ENCODE measurements at places on chromosomes 16 and 17. TPM values are rescaled to one million over a fixed set of nuclear protein-coding genes. Genes with fewer than 3 reads are reported as not detected.
A peak's percentile ranks its signal among the peaks of the same experiment; 100 is the strongest.

- H3K27me3 ChIP-seq: no peaks in the 10 kb centered on the region
- H3K27ac ChIP-seq: peak overlapping the region; percentile 57
- H3K4me1 ChIP-seq: no peaks in the 10 kb centered on the region
- H3K36me3 ChIP-seq: no peaks in the 10 kb centered on the region
Measured at GRCh38 chr16:87945351-87946042, 5.7 kb upstream of the BANP start.

- H3K36me3 ChIP-seq: peaks cover 6% of the 10 kb centered on the region
- DNase-seq: no peak
- H3K4me3 ChIP-seq: no peak overlapping the region
- no peak overlapping the region for H3K27ac ChIP-seq
- no peaks in the 10 kb centered on the region for H3K4me1 ChIP-seq
Measured at GRCh38 chr17:80709090-80709695, 164.6 kb downstream of the RPTOR start.

TAOK2 gene
- polyA plus RNA-seq: 33.8 TPM

- H3K27ac ChIP-seq: peak overlapping the region; percentile 54
- DNase-seq: peak; percentile 75
- H3K36me3 ChIP-seq: no peaks in the 10 kb centered on the region
Measured at GRCh38 chr17:38451030-38451839, 23.0 kb downstream of the ARHGAP23 start.

DNA sequence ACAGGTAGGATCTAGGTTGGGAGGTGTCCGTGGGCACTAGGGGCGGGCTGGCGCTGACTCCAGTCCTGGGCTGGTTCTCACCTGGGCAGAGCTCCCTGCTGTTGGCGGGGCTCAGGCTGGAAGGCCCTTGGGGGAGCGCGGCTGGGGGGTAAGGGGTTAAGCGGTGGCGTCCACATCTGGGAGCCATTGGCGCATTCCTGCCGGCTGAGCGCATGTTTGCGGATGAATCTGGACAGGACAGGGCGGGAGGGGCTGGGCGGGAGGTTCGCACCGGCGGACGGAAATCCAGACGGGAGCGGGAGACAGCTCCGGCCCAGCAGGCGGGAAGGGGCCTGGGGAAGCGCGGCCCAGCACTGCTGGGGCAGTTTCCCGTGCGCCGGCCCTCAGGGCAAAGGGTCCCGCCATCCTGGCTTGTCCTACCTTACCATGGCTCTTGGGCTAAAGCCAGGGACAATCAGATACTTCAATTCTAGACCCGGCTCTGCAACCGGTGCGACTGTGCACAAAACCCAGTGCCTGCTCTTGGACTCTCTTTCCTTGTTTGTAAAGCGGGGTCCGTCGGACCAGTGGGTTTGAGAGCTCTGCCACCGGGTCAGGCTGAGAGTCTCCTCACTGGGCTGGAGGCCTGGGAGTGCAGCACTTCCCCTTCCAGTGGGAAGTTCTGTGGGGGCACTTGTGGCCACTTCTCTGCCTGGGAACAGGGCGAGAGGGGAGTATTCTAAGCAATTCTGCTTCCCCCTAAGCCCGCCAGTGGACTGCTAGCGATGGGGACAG lies 7.8 kb downstream of the RARA start:
- H3K4me3 ChIP-seq: no peak overlapping the region
- H3K27me3 ChIP-seq: no peaks in the 10 kb centered on the region
- peak overlapping the region; percentile 86 for H3K27ac ChIP-seq
- peak; percentile 91 for DNase-seq
- H3K4me1 ChIP-seq: peaks cover 79% of the 10 kb centered on the region

- peaks cover 10% of the 10 kb centered on the region for H3K4me1 ChIP-seq
- DNase-seq: no peak
- H3K4me3 ChIP-seq: no peak overlapping the region
- no peak overlapping the region for H3K27ac ChIP-seq
- no peaks in the 10 kb centered on the region for H3K27me3 ChIP-seq
- no peaks in the 10 kb centered on the region for H3K36me3 ChIP-seq
Measured at GRCh38 chr17:41647038-41647813, 22.9 kb upstream of the KRT17 start.

EPOP gene
- polyA plus RNA-seq: 1.6 TPM

DNA sequence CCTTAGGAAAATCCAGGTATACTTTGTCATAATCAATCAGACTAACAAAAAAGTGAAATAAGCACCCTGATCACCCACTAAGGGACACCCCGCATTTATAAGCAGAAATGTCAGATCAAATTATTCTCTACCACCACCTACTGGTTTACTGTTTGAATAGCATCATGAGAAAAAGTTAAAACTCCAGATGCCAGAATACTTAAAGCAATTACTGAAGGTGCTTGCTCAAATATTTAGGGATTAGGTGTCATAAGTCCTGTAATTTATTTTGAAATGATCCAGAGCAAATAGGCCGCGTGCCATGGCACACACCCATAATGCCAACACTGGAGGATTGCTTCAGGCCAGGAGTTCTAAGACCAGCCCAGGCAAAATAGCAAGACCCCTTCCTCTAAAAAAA lies 2.3 kb downstream of the TOP2A start:
- no peak overlapping the region for H3K27ac ChIP-seq
- H3K27me3 ChIP-seq: no peaks in the 10 kb centered on the region
- H3K4me1 ChIP-seq: peaks cover 23% of the 10 kb centered on the region
- H3K4me3 ChIP-seq: no peak overlapping the region
- H3K36me3 ChIP-seq: no peaks in the 10 kb centered on the region

DNA sequence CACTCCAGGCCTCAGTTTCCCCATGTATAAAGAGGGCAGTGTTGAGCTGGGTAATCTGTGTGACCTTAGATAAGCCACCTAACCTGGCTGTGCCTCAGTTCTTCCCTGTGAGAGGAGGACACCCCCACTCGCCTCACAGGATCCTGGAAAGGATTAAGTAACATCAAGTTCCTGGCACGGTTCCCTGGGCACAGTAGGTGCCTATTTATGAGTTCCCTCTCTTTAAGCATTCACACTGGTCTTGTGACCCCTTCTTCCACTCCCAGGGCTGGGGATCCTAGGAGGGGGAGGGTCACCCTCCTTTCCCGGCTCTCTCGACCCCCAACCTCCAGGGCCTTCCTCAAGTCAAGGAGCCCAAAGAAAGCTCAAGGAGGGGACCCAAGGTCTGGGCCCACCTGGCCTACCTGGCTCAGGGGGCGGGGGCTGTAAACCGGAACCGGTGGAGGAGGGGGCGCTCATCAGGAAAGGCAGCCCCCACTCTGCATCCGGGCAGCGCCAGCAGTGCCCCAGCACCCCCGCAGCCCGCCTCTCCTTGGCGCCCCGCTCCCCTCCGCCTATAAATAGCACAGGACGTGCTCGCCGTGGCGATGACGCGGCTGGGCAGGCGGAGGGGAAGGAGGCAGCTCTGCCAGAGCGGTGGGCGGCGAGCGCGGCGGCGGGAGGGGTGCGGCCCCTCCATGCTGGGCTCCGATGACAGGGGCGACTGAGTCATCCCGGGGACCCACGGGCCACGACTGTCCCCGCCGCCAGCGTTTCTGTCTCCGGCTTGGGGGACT lies 9.4 kb downstream of the RPL19 start:
- H3K36me3 ChIP-seq: peaks cover 5% of the 10 kb centered on the region
- H3K4me3 ChIP-seq: no peak overlapping the region
- peaks cover 3% of the 10 kb centered on the region for H3K4me1 ChIP-seq
- H3K27me3 ChIP-seq: no peaks in the 10 kb centered on the region
- peak; percentile 76 for DNase-seq
- H3K27ac ChIP-seq: peak overlapping the region; percentile 54

HES7 gene
- 0.28 TPM for polyA plus RNA-seq

DNA sequence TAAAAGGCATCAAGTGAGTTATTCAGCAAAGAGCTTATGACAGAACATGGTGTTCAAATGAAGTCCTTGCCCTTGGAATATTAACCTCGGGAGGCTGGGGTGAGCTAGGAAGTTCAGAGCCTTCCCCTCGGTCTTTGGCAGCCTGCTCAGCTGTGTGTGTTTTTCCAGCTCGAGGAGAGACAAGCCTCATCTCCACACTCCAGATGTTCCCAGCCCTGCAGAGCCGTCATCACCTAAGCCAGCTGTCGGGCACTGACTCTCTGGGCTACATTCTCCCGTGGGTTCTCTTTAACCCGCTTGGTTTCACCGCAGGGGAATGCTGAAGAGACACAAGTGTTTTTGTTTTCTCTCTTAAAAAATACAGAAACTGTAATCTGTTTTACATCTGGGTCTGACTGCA lies 47.1 kb downstream of the IRX3 start:
- DNase-seq: no peak
- H3K36me3 ChIP-seq: no peaks in the 10 kb centered on the region

DNA sequence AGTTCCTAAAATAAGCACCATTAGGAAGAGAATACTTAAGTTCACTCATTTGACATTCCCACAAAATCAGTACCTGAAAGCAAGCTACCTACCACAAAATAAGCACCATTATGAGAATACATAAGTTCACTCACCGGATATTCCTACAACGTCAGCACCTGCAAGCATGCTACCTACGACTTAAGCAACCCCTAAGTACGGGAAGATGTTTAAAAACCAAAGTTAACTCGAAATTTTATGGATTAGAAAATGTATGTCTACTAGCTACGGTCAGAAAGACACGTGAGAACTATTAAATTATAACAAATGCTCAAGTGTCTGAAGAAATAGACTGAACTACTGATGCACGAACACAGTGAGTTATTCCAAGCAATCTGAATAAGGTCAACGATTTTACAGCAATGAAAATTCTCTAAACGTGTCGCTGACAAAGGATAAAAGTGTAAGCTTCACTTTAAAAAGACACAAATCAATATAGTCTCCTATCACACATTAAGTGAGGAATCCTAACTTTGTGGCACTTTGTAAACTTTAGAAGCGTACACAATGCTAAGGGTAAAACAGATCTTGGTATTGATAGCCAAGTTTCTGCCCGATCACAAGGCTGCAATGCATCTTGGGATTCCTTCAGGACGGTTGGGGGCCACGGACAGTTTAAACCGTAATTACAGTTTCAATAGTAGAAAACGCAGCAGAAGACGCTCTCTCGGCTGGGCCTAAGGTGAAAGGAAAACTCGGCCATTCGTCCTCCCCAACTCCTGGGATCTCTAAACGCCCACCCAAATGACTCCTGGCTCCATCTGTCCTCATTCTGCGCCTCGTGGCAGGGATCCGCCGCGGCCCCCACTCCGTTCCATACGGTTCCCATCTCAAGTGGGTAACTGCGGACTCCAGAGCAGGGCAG lies 1.3 kb downstream of the GSPT1 start:
- H3K36me3 ChIP-seq: no peaks in the 10 kb centered on the region
- peak; percentile 61 for DNase-seq
- peak overlapping the region; percentile 97 for H3K4me3 ChIP-seq
- peaks cover 5% of the 10 kb centered on the region for H3K4me1 ChIP-seq

GRCh38 chr17:36661047-36661666 lies 59.8 kb downstream of the MRM1 start:
- H3K4me3 ChIP-seq: no peak overlapping the region
- no peak overlapping the region for H3K27ac ChIP-seq
- no peaks in the 10 kb centered on the region for H3K36me3 ChIP-seq
- DNase-seq: no peak

- H3K36me3 ChIP-seq: no peaks in the 10 kb centered on the region
- H3K4me3 ChIP-seq: no peak overlapping the region
- no peak for DNase-seq
- no peak overlapping the region for H3K27ac ChIP-seq
Measured at GRCh38 chr16:79312502-79312901, 288.0 kb downstream of the MAF start.

GRCh38 chr16:72987480-72987901 lies 60.4 kb downstream of the ZFHX3 start:
- H3K36me3 ChIP-seq: no peaks in the 10 kb centered on the region
- H3K27me3 ChIP-seq: no peaks in the 10 kb centered on the region
- no peak for DNase-seq
- H3K4me3 ChIP-seq: no peak overlapping the region
- H3K27ac ChIP-seq: peak overlapping the region; percentile 19

GRCh38 chr16:89052890-89053724 lies 40.5 kb upstream of the ACSF3 start:
- no peak overlapping the region for H3K4me3 ChIP-seq
- no peak overlapping the region for H3K27ac ChIP-seq
- H3K36me3 ChIP-seq: no peaks in the 10 kb centered on the region
- no peak for DNase-seq

DNA sequence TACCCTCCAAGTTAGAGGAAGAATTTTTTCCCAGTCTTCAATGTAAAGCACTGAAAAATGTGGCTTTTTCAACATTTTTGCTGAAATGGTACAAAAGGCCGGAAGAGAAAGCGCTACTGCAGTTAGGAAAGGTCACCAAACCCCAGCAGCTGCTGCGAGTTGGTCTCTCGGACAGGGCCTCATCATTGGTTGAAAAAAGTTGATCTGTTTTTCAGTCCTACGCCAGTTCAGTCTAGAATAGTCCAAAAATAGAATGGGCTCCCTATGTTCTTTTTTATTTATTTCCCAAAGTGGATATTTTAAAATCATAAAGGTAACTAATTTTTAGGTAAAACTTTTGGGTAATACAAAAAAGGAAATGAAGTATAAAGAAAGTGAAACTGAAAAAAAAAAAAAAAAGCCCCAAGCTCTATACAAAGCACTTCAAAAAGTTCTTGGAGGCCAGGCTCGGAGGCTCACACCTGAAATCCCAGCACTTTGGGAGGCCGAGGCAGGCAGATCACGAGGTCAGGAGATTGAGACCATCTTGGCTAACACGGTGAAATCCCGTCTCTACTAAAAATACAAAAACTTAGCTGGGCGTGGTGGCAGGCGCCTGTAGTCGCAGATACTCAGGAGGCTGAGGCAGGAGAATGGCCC lies 17.4 kb downstream of the ADAP2 start:
- H3K4me1 ChIP-seq: no peaks in the 10 kb centered on the region
- peak overlapping the region; percentile 49 for H3K27ac ChIP-seq
- no peak overlapping the region for H3K4me3 ChIP-seq
- no peak for DNase-seq

- peak overlapping the region; percentile 93 for H3K27ac ChIP-seq
- peaks cover 17% of the 10 kb centered on the region for H3K4me1 ChIP-seq
- H3K36me3 ChIP-seq: peaks cover 35% of the 10 kb centered on the region
- no peaks in the 10 kb centered on the region for H3K27me3 ChIP-seq
- peak; percentile 53 for DNase-seq
- H3K4me3 ChIP-seq: peak overlapping the region; percentile 20
Measured at GRCh38 chr17:41687828-41688640, 651 bp upstream of the EIF1 start.

KRT24 gene
- 0.08 TPM for polyA plus RNA-seq

DNA sequence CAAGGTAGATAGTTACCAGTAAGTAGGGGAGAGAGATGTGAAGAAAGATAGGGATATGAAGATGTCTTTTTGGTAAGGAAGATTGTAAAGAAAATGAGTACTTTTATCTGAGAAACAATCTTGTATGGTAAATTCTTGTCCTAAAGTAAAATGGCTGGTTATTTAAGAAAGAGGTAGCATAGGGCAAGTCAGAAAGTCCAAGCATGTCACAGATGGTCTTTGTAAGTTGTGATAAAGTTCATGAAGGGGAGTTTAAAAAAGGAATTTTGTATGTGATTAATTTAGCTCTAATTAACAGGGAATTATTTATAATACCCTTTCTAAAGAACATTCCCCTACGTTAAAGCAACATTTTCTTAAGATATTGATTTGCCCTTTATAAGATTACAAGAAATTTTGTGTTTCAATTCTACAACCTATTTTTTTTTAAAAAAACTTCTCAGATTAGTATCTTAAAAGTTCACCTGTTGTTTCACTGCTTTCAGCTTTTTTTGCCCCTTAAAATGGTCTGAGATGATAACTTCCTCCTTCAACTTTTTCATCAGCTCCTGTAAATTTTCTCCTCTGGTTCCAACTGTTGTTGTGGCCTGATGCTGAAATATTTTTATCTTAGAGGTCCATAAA lies 16.2 kb upstream of the CPHXL start:
- H3K27me3 ChIP-seq: no peaks in the 10 kb centered on the region
- H3K27ac ChIP-seq: no peak overlapping the region
- no peak overlapping the region for H3K4me3 ChIP-seq

GRCh38 chr16:68668266-68668665 lies 23.2 kb downstream of the CDH3 start:
- no peak for DNase-seq
- no peak overlapping the region for H3K4me3 ChIP-seq
- no peaks in the 10 kb centered on the region for H3K36me3 ChIP-seq
- no peaks in the 10 kb centered on the region for H3K27me3 ChIP-seq
- no peaks in the 10 kb centered on the region for H3K4me1 ChIP-seq
- H3K27ac ChIP-seq: no peak overlapping the region

Data from lung (tissue), 17 donors.